ENCODE measurements at places on chromosomes 16 and 17. TPM values are rescaled to one million over a fixed set of nuclear protein-coding genes. Genes with fewer than 3 reads are reported as not detected.

DNA sequence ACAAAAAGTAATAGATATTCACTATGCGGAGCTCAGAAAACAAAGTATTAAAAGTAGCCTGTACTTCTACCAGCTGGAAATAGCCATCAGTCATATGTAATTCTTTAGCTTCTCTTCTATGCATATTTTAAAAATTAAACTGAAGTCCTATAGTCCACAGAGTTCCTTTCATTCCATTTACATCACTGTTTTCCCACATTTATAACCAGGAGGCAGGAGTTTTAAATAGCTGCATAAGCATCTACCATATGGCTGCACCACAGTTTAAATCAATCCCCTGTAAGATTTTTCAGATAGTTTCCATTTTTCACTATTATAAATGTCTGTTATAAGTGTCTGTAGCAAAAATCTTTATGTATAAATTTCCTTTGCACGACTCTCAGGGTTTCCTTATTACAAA is 45.1 kb downstream of the ZFHX3 start:
- no peak for DNase-seq

DNA sequence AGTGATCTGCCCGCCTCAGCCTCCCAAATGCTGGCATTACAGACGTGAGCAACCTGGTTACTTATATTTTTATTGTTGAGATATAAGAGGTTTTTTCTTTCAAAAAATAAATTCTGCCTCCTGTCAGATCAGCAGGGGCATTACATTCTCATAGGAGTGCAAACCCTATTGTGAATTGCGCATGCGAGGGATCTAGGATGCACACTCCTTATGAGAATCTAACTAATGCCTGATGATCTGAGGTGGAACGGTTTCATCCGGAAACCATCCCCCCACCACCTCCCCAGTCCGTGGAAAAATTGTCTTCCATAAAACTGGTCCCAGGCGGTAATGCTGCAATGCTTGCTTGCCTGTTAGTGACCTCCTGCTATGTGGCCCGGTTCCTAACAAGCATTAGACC is 7.5 kb upstream of the CNEP1R1 start:
- no peak for DNase-seq

The ACADVL gene
- total RNA-seq = 294 TPM

The IL32 gene
- 993 TPM for total RNA-seq

The HOXB5 gene
- total RNA-seq = 0.10 TPM

The PPY gene
- total RNA-seq = not detected

DNA sequence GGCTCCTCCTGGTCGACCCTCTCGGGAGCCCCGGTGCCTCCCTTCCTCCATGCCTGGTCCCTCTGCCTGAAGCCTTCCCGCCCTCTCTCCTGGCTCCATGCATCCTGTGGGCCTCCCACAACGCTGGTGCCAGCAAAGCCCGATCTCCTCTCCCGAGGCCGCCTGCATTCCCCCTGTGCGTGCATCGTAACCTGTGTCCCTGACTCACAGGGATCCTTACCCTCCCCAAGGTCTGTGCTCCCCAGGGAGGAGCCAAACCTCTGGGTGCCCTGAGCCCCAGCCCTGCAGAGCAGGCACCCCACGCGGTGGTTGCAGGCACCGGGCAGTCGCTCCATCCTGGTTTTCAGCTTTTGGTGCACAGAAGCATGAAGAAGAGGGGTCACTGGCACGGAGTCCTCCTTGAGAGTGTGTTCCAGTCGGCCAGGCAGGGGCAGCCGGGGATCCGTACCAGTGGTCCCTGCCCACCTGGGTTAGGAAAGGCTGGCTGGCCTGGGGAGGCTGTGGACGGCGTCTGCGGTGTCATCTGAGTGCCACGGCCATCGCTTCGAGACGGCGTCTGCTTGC is 1.8 kb upstream of the ENPP7 start:
- no peak for DNase-seq

DNA sequence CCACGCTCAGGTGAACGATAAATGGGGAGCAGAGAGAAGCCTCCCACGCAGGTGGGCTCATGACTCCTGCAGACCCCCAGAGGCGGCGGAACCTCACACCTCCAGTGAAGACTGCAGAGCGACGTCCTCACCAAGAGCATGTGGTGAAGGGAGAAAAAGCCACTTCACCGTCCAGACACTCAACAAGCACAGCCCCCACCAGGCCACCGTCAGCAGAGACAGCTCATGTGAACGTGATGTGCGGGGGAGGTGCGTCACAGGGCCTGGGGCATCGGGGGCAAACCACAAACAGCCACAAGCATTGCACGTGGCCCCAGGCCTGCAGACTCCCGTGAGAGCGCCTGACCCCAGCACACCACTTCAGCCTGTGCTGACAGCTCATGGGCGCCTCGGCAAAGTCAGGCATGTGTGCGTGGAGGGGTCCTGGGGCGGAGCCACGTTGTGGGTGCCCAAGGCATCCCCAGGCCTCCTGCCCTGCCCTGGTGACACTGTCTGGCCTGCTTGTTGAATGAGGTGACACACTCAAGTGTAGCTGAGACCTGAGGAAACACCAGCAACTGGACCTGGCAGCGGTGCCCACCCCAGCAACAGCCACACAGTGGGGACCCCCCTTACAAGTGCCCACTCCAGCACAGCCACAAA is 19.0 kb downstream of the LMF1 start:
- no peak for DNase-seq

The NLRC3 gene
- 21.8 TPM for total RNA-seq

- DNase-seq = peak; percentile 80
Measured at GRCh38 chr17:17206124-17206912, at the start of gene PLD6. TSS of gene PLD6 (minus strand) at chr17:17206333. CDS start at chr17:17206286, 47 bp downstream.

The KRTAP4-3 gene
- total RNA-seq = not detected

DNA sequence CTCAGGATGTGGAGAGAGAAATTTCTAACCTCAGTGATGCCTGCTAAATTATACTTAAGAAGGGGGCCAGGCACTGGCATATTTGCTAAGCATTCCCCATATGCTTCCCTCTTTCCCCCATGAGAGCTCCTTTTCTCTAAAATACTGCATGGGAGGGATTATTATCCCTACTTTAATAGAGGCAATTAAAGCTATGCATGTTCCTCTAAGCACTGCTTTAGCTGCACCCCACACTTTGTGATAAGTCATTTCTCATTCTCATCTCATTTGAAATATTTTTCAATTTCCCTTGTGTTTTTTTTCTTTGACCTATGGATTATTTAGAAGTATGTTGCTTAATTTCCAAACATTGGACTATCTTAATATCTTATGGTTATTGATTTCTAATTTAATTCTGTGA is 72.1 kb upstream of the CIBAR2 start:
- DNase-seq = no peak

GRCh38 chr16:26982422-26982821 is 84.3 kb upstream of the C16orf82 start:
- no peak for DNase-seq

- DNase-seq = no peak
Measured at GRCh38 chr16:57126411-57126810, 34.0 kb downstream of the CPNE2 start.

DNA sequence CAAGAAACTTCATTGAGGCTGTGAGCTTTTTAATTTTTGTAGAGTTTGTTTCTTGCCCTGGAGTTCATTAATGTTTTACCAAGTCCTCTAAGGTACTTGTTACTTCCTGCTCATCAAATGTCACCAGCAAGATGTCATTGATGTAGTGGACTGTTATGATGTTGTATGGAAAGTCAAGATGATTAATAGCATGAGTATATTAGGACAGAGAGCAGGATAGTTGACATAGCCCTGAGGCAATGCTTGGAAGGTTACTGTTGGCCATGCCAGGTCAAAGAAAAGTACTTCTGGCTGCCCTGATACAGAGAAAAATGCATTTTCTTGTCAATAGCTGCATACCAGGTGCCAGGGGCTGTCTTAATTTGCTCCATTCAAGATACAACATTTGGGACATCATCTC is 6.7 kb downstream of the KRTAP1-5 start:
- no peak for DNase-seq

DNA sequence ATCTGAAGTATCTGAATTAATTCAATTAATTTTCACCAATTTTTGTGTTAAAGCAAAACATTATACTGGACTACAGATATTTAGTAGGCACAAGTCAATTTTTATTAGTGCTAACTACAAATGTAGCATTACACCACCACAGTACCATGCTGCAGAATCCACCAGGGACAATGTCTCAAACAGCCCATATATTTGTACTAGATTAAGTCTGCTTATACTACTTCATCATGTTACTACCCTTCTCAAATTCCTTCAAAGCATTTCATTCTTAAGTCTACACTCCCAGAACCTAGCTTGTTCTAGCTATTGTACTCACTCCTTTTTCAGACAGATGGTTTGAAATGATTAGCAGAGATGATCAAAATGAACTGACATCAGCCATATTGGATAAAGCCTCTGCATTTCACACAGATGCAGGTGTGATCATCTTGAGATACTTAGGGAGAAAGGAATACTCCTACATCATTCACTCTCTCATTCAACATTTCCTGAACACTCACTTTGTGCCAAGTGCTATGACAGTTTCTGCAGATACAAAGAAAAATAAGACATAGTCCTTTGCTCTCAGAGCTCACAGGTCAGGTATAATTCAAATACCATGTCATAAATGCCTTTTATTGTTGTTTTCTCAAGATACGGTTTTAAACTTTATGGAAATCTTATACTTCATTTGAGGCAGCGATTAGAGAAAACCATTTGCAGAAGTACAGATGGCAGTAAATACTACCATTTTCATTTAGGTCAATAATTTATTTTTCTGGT is 47.7 kb downstream of the SMURF2 start:
- no peak for DNase-seq

The ATF7IP2 gene
- 28.7 TPM for total RNA-seq

DNA sequence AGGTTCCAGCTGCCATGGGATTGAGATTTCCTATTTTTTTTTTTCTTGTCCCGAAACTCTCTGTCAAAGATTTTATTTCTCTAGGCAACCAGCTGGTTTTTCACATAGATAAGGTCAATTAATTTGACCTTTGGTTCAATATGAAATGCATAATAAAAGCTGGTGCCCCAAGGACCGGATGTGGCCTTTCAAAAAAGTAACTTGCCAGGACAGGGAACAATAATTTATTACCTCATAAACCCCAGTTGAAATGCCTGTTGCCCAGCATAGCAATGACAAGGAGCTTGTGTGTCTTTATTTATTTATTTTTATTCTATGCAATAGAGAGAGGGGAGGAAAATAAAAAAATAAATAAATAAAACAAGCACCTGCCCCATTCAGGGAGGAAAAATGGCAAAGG is 472.7 kb downstream of the KCNJ2 start:
- DNase-seq = no peak

The METTL2A gene
- 36.5 TPM for total RNA-seq

DNA sequence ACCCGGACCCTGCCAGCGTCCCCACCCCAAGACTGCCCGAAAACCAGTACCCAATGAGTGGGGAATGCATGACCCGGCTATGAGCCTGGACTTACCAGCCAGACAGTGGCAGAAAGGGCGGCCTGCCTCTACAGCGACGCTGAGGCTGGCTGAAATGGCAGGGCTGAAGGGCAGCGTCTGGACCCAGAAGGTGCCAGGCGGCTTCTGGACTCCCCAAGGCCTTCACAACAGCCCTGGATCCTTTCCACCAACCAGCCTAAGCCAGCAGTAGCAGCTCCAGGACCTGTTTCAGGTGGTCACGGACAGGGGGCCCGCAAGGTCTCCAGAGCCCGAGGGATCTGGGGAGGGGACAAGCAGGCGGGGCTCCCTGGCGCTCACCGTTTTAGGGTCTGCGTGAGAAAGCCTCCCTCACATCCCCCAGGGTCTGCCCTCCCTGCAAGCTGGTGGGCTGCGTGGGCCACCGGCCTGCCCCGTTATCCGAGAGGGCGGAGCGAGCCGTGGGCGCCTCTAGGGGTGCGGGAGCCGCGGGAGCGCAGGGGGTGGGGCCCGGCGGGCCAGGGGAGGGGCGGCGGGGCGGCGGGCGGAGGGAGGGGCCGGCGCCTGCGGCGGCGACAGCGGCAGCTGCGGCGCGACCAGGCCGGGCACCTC is at the start of gene RIPOR1:
Gene RIPOR1, plus strand, starts transcription at position 608 of the 648 bp plus-strand sequence. CDS start 9,618 bp downstream, outside the sequence.
- peak; percentile 34 for DNase-seq

GRCh38 chr17:4920351-4921048 is 11.6 kb upstream of the GP1BA start:
- no peak for DNase-seq

- no peak for DNase-seq
Measured at GRCh38 chr17:32873114-32873513, 3.8 kb downstream of the MYO1D start.

DNA sequence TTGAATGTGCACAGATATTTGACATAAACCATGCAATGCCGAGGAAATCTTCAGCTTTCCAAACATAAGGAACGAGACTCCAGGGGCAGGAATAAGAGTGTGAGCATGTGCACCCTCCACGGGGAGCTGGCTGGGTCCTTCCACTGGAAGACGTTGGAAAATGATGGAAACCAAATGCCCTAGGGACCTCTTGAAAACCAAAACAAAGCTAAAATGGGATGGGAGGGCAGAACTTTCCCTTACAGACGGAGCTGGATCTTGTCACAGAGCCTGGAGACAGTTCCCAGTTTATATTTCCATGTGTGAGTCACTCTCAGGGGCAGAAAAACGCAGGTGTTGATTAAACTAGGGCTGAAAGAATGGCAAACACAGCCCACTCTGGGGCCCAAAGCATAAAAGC is 34.4 kb upstream of the DNAH17 start:
- DNase-seq = no peak

The HBQ1 gene
- 0.88 TPM for total RNA-seq

GRCh38 chr17:6079155-6079888 is 9.1 kb downstream of the WSCD1 start:
- no peak for DNase-seq

GRCh38 chr17:48770954-48771353 is 42.4 kb upstream of the HOXB13 start:
- DNase-seq = no peak

GRCh38 chr16:50474138-50474537 is 74.1 kb upstream of the NKD1 start:
- DNase-seq = no peak

DNA sequence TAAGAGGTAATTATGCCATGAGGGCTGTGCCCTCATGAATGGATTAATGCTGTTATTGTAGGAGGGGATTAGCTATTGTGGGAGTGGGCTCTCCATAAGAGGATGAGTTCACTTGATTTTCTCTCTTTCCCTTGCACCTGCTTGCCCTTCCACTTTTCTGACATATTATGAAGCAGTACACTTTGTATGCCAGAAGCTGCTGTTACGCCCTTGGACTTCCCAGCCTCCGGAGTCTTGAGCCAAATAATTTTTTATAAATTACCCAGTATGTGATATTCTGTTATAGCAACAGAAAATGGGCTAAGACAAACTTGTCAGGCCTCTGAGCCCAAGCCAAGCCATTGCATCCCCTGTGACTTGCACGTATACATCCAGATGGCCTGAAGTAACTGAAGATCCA is 38.4 kb downstream of the PSMD12 start:
- no peak for DNase-seq

DNA sequence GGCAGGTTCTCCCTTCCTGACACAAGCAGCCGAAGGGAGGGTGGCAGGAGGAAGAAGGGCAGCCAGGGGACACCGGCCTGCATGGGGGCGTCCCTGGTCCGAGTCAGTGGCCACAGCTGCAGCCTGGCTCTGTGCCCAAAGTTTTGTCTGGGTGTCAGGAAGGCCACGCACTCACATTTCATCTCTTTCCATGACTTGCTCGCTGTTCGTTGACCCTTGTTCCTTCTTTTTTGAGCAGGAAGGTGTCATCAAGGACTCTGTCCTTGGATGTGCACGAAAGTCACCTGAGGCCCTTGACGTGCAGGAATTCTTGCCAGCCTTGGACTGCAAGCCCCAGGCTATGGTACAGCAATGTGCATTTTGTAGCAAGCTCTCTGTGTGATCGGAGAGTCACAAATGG is 93.3 kb downstream of the TNFRSF13B start:
- no peak for DNase-seq

The PRSS21 gene
- total RNA-seq = 9.2 TPM

Data from activated T-helper 1 cell treated with anti-CD3 and anti-CD28 coated beads, Interleukin-12 subunit alpha, Interleukin-12 subunit beta, Interleukin-2, Interleukin-4 antibody, amounts not matched to agents 30 ng/mL and 10 ng/mL and 1 ng/mL, durations not matched to agents 14 hours and 24 hours and 36 hours (primary cell).